ENCODE measurements at places on chromosomes 2 and 18. TPM values are rescaled to one million over a fixed set of nuclear protein-coding genes. Genes with fewer than 3 reads are reported as not detected.

DNA sequence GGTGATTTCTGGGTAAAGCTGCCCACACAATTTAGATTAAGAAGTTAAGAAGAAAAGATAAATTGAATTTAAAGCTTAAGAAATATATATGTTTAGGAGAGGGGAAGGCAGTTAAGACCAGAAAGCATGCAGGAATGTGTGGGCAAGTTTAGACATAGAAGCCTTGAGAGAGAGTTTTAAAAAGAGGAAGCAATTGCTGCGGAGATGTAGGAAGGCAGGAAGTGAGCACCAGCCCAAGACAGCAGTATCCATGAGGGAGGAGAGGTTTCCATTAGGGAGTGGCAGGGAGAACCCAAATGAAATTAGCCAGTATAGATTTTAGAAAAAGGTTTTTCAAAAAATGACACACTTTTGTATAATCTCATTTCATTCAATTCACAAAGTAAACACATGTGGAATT lies 24.3 kb downstream of the DSC2 start:
- no peak for DNase-seq

- no peak for DNase-seq
Observed at GRCh38 chr18:34746614-34747013, 36.5 kb downstream of the DTNA start.

- peak; percentile 22 for DNase-seq
Observed at GRCh38 chr2:170512266-170512665, 202.9 kb upstream of the SP5 start.

DNA sequence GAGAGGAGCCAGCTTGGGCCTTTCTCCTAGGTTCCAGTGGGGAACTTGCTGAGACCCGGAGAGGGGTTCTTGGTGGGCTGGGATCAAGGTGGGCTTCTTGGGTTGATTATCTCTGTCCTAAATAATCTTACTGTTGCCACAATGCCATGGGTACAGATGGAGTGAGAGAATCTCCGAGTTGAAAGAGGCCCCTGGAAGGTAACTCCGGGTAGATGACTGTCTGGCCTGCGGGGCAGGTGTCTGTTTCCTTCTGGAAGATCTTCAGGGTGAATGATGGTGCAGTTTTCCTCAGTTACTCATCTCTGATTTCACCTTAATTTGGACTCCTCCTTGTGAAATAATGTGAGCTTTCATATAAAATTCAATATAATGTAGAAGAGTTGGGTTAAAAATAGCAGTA lies 159.4 kb downstream of the ACTR3 start:
- no peak for DNase-seq

- DNase-seq, result no peak
Observed at GRCh38 chr2:180655842-180656454, 324.5 kb upstream of the UBE2E3 start.

GRCh38 chr2:169828141-169828811 lies 1.0 kb downstream of the UBR3 start:
- no peak for DNase-seq

DNA sequence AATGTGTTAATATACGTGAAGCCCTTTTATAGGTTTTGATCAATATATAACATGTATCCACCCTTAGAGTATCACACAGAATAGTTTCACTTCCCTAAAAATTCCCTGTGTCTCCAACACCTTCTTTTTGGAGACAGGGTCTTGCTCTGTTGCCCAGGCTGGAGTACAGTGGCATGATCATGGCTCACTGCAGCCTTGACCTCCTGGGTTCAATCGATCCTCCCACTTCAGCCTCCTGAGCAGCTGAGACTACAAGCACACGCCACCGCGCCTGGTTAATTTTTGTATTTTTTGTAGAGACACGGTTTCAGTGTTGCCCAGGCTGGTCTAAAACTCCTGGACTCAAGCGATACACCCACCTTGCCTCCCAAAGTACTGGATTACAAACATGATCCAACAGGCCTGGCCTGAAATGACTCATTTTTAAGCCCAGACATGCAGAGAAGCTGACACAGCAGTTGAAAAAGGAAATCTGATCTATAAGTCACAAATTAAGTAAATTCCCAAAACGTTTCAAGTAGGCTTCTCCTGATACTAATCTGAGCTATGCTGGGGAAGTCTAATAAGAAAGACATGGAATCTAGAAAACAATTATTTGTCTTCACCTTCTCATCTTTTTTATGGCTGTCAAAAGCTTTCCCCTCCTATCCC lies 2.9 kb downstream of the DUSP11 start:
- DNase-seq, result no peak

DNA sequence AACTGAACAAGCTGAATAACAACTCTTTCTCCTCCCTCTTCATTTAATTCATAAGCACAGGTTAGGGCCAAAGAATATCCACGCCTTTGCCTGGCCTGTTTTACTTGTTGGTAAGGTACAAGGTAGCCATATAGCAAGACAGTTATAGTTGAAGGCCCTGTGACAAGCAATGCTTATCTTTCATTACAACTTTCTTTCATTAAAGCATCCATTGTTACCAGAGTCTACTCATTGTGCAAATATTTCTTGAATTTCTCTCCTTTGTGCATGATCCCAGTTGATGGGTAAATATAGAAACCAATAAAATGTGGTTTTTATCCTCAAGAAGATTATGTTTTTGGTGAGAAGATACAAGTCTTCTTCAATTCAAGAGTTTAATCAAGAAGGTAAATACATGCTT lies 140.2 kb downstream of the UBE2E3 start:
- DNase-seq, result no peak

DNA sequence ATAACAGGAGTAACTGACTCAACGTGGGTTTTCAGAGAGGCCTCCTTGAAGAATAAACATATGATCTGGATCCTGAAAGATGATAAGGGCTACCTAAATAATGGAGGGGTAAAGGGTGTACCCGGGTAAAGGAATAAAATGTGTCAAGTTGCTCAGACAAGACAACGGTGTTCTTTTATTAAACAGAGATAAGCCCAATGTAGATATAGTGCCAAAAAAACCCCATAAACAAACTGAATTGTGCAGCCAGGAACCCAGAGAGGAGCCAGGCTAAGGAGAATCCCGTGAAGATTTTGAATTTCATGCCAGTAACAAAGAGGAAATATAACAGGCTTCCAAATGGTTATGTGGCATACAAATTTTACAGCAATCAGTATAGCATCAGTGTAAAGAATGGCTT lies 618.2 kb downstream of the CPS1 start:
- DNase-seq, result no peak

DNA sequence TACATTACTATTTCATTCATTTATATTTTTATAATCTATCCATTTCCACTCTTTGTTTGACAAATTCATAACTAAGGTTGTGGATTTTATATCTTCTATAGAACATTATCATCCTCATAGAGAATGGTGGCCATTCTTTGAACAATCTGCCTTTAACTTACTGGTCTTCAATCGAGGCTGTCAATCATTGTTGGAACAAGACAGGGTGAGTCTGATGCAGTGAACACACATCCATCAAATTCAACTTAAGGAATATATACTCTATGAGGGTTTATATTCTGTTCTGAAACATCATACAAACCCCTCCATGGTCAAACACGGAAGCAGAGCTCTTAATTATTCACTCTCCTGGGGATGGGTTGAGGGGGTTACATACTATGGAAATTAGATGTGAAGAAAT lies 28.3 kb upstream of the KLF7 start:
- no peak for DNase-seq

- DNase-seq, result no peak
Observed at GRCh38 chr2:176747506-176747905, 465.1 kb upstream of the HNRNPA3 start.

DNA sequence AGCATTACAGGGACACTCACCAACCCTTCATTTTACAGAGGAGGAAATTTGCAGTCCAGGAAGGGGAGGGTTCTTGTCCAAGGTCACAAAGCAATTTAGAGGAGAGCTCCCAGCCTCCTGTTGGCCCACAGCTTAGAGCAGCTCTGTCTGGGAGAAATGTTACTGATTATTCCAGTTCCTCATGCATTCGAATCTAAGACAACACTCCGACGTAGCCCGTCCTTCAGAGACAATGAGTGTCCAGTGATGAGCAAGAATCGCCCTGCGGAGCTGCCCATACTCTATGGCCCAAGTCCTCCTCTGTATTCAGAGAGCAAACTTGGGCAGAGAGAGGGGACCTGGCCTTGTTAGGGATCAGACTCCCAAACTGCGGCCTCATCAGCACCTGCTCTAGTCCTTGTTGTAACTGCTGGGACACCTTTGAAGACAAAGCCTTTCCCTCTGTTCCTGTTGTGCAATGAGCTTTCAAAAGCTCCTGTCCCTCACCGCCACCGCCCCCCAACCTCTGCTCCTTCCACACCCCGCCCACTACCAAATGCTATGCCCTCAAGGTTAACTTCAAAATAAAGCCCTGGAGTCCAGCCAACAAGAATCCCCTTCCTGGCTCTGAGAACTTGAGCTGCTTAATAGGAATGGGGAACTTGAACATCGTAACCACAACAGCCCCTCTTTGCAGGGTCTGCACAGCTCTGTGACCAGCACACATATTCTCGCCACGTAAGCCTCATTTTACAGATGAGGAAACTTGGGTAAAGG lies 234.8 kb upstream of the SMAD2 start:
- DNase-seq, result no peak

DNA sequence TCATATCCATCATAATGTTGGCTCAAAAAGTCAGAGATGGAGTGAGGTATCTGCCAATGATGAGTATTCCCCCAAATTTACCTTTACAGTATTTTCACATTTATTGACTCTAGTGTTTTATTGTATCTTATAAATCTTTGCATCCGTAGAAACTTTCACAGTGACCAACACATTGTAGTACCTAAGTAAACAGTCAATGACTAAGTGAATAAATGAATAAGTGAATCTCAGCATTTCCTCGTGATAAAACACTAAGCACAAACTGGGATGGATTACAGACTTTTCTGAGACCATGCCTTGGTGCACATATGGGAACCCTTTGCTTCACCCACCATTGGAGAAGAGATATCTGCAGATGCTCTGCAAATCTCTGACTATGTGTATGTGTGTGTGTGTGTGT lies 429.9 kb downstream of the NR4A2 start:
- DNase-seq, result no peak

DNA sequence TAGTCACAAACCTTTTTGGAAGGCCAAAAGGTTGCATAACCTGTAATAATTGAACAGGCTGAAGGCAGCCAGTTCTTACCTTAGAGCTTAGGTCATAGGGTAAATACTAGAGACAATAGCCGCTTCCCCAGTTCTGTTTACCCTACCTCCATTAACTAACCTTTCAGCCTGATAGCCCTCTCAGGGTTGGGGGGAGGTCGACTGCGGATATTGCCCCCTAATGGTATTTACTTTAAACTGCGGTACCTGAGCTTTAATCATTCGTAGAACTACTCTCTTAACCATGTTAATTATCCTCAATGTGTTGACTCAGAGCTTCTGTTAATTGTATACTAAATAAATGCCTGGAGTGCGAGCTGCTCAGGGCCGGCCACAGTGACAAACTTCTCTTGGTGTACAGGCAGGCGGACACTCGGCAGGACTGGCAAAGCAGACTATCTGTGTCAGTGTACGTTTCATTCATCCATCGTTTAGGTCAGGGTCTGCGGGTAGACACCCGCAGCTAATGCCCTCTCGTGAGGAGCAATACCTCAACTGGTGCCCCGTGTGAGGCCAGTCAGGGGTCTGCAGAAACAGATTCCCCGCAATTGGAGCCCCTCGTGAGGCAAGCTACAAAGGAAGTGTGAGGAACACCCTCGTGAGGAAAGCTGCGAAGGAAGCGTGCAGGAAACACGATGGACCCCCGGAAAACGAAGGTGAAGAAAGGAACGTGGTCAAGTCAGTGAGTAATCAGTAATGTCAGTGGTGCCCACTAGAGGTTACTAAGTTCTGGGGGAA lies 115.3 kb upstream of the SCN7A start:
- DNase-seq, result no peak

DNA sequence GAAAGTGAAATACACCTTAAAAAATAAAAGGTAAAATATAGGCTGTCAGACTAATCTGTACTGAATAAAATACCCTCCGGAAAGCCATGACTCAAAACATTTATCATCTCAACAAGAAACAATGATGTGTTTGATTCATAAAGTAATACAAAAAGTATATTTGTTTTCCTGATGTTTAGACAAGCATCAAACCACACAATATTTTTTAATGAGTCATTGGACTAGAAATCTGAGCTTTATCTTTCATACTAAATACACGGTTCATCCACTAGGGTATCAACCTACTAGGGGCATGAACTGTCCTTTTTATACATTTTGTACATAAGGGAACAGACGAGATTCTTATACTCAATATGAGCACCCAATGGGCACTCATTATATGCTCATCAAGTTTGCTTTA lies 31.3 kb downstream of the CD226 start:
- DNase-seq, result no peak

DNA sequence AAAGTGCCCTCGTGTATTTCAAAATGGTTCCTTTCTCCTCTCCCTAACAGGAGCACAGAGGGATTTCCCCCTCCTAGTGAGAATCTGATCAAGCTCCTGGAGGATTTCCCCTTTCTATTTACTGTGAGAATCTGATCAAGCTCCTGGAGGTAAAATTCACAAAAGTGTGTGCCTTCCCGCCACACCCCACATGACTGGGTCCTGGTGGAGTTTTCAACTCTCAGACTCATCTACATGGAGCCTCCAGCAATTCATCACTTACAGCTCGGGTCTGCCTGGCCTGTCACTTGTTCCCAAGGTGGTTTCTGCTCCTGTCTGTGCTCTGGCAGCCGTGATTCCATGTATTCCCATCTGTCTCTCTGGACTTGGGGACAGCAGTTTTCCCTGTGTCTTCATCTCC lies 590.7 kb downstream of the FBXO15 start:
- DNase-seq, result no peak

- DNase-seq, result no peak
Observed at GRCh38 chr18:13338318-13338717, 119.8 kb downstream of the LDLRAD4 start.

DNA sequence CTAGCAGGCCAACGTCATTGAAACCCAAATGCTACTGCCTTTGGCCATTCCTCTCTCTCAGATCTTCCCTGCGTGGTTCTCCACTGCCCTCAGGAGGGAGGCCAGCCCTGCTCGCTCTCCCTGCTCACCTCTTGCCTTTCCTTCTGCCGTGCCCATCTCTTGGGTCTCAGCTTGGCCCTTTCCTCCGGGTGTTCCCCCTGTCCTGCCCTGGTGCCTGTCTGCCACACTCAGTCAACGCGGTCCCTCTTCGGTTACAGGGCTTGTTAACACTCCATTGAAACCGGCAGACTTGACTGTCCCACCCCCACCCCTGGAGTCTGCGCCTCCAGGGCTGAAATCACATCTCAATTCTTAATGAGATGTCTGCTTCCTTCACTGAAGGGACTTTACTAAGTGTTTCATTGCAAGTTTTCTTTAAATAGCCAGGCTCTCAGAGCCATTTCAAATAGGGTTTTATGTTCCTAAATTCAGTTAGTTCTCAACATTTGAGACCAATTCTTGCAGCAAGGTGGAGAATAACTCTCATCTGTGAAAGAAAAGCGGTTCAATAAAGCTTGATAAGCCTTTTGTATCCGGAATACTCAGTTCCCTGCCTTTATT lies 237.6 kb downstream of the DYSF start:
- no peak for DNase-seq

GRCh38 chr18:77433076-77433475 lies 183.4 kb downstream of the GALR1 start:
- no peak for DNase-seq

FSHR gene
- 0.29 TPM for total RNA-seq

FAM237A gene
- total RNA-seq, result not detected

STAM2 gene
- total RNA-seq, result 25.9 TPM

MAP3K19 gene
- not detected for total RNA-seq

GULP1 gene
- 10.8 TPM for total RNA-seq

HADHB gene
- total RNA-seq, result 792 TPM

AMER3 gene
- not detected for total RNA-seq

RFTN2 gene
- 8.6 TPM for total RNA-seq

L3MBTL4 gene
- total RNA-seq, result 19.1 TPM

PLGLB1 gene
- 0.84 TPM for total RNA-seq

ANKRD29 gene
- 8.5 TPM for total RNA-seq

MYO3B gene
- not detected for total RNA-seq
